Left renal pelvis (tissue), 4 donors: ENCODE measurements at places on chromosomes 12 and 14.

DNA sequence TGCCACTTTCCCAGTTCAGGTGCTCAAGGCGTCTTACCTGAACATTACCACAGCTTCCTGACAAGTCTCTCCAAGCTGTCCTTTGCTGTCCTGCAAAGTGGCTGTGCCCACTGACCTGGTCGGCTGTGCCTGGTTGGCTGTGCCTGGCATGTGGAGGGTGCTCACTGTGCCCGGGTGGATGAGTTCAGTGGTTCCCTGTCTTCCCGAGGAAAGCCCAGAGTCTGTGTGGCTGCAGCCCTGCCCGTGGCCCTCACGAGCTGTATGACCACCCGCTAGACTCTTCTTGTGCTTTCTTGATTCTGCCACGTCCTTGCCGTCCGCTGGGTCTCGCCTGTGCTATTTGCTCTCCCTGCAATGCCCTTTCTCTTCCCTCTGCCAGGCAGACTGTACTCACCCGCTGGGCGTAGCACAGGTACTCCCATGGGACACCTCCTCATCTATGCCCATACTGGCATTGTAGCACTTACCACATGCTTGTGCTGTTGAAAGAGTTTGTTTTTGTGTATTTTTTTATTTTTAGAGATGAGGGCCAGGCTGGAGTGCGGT lies 95.9 kb downstream of the TSPAN9 start:
- DNase-seq: no peak

DNA sequence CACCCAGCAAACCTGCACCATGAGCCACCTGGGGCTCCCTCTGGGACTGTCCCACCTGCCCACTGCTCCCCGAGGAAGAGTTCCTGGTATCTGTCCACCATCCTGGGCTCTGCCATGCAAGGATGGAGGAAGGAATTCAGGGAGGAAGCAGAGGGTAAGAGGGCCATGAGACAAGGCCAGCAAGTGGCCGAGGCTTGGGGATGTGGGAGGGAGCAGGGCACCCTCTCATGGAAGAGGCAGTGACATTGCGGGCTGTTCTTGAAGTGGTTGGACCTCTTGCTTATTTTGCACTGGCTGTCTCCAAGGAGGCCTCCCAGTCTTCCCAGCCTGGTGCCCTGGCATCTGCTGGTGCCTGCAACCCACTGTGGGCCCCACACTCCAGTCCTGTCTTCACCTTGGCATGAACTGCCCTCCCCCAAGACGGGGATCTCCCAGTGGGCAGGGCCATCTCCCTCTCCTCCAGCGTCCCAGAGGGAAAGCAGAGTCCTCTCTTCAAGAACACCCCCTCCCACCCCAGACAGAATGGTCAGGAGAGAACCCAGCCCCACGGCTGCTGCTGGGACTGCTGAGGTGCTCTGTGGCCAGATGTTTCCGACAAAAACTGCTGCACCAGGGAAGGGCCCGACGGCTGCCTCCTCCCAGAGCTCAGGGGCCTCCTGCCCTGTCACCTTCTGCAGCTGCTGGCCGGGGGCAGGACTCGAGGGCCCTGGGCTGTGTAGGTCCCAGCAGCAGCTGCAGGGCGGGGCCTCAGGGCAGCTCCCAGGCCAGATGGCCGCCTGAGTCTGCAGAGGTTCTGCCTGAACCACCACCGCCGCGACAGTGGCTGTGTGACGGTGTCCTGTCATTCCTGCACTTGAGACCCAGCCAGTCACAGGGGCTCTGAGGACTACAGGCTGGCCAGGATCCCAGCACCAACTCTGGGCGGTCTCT lies 1.8 kb upstream of the AKT1 start:
- no peak for DNase-seq

- DNase-seq: no peak
These were observed 32.4 kb upstream of the SLC17A8 start for GRCh38 chr12:100324498-100324897.

DNA sequence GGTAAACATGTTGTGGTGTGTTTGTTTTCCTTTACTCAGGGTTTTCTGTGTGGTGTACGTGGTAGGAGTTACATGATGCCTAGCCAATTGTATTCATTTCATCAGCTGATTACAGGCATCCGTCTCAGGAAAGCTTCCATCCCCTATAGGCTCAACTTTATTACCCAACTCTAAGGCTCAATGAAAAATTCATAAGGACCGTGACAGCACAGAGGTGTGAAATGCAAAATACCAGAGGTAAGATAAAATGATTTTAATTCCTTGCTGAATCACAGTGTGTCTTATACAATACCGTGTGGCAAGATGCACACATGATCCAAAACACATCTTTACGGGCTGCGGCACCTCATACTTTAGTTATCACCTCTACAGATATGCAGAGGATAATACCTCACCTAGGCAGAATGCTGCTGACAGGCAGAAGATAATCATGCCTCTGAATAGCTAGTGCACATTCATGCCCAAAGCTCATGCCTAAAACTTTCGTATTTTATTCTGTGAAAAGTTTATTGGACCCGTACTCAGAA lies 87.2 kb upstream of the DIO2 start:
- no peak for DNase-seq

- no peak for DNase-seq
These were observed 96.2 kb upstream of the TMPO start for GRCh38 chr12:98419081-98419794.

GRCh38 chr14:92389598-92390158 lies 66.7 kb downstream of the SLC24A4 start:
- no peak for DNase-seq

GRCh38 chr12:124319368-124320050 lies 24.6 kb downstream of the RFLNA start:
- no peak for DNase-seq

DNA sequence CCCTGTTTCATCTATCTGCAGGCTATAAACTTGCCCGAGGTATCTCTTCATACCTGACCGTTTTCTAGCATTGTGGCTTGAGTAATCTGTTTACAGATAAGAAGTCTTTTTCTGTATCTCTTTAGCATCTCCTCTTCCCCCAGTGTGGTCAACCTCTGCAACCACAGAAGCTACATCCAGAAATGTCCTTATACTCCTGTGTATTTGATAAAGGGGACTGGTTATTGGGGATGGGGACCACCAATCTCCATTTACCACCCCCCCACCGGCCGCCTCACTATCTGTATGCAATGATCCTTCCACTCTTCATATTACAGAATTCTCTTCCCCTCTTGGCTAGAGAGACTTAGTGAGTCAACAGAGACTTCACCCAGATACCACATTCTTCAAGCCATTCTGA lies 3.4 kb upstream of the RPAP3 start:
- no peak for DNase-seq

- DNase-seq: no peak
These were observed 98.6 kb downstream of the PELI2 start for GRCh38 chr14:56216626-56217379.

GRCh38 chr12:95805864-95806671 lies 15.5 kb upstream of the NTN4 start:
- no peak for DNase-seq

DNA sequence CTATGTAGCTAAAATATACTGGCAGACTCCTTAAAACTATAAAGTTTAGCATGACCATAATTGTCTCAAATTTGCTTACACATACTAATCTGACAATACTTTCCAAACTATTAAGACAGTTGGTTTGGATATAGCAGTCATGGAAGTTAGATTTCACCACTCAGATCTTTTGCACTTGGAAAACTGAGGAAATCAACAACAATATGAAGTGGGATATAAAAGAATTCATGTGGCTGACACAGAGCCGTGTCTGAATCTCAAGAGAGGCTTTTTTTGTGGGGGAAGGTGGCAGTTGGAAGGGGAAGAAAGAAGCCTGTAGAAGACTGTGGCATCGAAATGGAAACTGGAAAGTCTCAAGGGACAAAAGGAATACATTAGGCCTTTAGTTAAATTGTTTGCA lies 166.6 kb upstream of the FLRT2 start:
- DNase-seq: no peak

DNA sequence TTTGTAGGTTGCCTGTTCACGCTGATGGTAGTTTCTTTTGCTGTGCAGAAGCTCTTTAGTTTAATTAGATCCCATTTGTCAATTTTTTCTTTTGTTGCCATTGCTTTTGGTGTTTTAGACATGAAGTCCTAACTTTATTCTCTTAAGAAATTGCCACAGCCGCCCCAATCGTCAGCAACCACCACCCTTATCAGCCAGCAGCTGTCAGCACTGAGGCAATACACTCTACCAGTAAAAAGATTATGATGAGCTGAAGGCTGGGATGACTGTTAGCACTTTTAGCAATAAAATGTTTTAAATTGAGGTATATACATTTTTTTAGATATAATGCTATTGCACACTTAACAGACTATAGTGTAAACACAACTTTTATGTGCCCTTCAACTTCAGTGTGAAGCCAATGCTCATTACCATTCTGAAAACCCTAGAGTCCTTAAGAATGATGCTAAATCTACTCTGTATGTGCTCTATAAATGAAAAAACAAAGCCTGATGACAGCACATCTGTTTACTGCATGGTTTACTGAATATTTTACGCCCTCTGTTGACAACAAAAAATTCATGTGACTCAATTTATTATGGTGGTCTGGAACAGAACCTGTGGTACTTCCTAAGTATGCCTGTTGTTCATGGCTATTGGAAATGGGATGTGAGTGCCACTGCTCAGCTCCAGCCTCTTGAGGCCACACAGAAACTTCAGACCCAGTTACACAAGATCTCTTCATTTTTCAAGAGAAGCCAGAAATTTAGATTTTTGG lies 197.4 kb downstream of the DUSP6 start:
- DNase-seq: no peak

- no peak for DNase-seq
These were observed 41.3 kb downstream of the NTF3 start for GRCh38 chr12:5473076-5473782.

DNA sequence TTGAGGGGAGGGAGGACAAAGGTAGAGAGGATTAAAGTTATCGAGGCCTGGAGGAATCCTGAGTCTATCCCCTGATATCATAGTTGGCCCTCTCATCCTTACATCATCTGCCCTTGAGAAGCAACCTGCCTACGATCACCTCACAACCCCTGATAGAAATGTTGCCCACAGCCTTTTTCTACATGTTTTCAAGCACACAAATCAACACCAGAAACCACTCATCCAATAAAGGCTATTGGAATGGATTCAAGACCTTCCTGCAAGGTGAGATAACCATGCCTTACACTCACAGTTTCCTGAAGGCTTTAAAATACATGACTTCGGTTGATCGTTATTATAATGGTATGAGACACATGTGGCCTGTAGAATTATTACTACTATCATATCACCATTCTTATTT lies 175.7 kb upstream of the EGLN3 start:
- DNase-seq: no peak

- DNase-seq: no peak
These were observed 10.4 kb downstream of the PTGES3 start for GRCh38 chr12:56677680-56678079.

- no peak for DNase-seq
These were observed 16.8 kb downstream of the SCAF11 start for GRCh38 chr12:45973526-45973925.

- no peak for DNase-seq
These were observed 254.0 kb upstream of the USP15 start for GRCh38 chr12:62006076-62006732.

DNA sequence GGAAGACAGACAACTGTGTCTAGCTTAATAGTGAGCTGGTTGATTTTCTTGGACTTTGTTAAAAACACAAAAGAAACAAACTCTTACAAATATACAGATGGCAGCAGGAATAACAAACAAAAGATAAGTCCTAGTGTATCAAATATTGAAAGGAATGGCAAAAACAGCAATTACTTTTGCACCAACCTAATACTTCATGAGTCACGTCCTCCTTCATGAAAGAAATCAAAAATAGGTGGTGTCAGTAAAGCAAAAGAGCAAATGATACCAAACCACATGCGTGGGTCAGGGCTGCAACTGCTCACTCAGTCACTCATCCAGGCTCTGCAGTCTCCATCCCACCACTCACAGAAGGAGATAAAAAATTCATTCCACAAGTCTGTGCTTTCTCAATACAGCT lies 11.8 kb downstream of the ATG14 start:
- no peak for DNase-seq

GRCh38 chr14:103541709-103542604 lies 13.0 kb downstream of the TRMT61A start:
- DNase-seq: no peak

GRCh38 chr12:65908147-65908546 lies 83.9 kb downstream of the HMGA2 start:
- no peak for DNase-seq

DNA sequence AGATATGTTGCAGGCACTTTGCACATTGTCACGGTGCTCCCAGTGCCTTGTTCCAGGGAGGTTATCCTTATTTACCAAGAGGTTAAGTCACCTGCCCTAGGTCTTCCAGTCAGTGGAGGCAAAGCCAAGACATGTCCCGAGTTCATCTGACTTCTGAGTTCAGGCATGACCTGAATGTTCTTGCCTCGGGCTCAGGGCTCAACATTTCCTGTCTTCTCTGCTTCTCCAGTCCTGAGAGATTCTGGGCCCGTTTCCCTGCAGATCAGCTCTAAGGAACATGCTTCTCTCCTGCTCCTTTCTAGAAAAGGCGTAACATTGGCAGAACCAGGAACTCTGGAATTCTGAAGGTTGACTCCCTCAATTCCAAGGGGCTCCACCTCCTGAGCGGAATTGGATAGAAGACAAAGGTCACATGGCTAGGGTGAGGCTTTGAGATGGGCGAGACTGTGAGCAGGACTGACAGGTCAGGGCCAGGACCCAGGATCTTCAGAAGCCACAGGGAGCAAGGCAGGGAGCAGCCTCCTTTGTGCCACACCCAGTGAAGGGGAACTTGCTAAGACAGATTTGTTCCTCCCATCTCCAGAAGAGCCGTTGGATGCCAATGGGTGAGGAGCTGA lies 19.9 kb downstream of the BDKRB2 start:
- no peak for DNase-seq

DNA sequence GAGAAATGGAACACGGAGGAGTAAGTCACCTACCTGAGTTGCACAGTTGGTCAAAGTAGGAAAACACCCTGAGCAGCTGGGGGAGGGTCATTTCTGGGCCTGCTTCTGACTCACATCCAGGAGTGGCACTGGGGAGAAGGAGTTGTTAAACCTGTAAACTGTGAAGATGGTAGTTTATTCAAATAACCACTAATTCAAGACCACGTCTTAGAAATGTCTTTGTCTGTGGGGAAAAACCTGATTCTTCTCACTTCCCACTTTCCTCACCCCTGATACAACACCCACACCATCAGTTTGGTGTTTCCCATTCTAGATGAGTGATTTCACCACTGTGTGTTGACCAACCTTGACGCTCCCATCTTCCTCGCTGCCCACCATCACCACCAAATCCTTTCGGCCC lies 207.1 kb downstream of the ANO4 start:
- no peak for DNase-seq

- no peak for DNase-seq
These were observed 19.8 kb upstream of the MGP start for GRCh38 chr12:14905269-14906004.

GRCh38 chr12:94147991-94148738 lies at the start of gene PLXNC1:
Gene PLXNC1 (plus strand): TSS chr12:94148577. CDS start chr12:94148972, 395 bp downstream.
- DNase-seq: no peak

GRCh38 chr12:52390739-52391617 lies 5.5 kb upstream of the KRT84 start:
- no peak for DNase-seq

DNA sequence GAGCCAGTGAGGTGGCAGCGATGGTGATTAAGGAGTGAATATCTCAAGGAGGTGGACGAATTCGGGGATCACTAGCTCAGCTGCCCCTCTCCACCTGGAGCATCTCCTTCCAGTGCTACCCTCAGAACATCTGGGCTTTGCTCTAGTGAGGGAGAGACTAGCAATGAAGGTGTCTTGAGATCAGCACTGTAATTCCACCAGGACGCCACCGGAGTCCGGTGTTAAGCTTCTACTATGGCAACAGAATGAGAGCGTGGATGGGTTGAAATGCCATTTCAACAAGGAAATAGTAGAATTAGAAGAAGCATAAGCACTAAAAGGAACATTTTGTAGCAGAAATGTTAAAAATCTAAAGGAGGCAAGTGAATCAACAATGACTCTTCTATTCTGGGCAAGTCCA lies 61.1 kb downstream of the NTF3 start:
- no peak for DNase-seq
